ENCODE measurements at places on chromosomes 2 and 18. TPM values are rescaled to one million over a fixed set of nuclear protein-coding genes. Genes with fewer than 3 reads are reported as not detected.

The SPATA3 gene
- not detected for polyA plus RNA-seq

The MC4R gene
- polyA plus RNA-seq = 0.45 TPM

The RAB27B gene
- polyA plus RNA-seq = 0.30 TPM

The ITSN2 gene
- polyA plus RNA-seq = 20.2 TPM

The CDH19 gene
- polyA plus RNA-seq = 0.92 TPM

The TYW5 gene
- 8.1 TPM for polyA plus RNA-seq

The VWC2L gene
- polyA plus RNA-seq = not detected

DNA sequence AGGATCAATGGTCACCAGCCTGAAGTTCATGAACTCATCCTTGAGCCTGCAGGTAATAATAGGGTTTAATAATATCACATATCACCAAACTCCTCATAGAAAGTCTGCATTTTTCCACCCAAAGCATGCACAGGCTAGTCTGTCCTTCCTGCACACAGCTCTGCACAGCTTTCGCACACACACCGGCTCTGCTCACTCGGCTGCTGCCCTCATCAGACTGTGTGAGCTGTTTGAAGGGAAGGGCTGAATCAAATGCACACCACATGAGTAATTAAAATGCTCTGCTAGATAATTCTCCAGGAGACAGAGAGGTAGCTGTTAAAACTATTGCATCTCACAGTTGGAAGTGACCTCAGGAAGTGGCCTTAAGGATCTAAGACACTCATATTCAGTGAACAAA is 108.4 kb upstream of the YPEL5 start:
- DNase-seq = no peak

DNA sequence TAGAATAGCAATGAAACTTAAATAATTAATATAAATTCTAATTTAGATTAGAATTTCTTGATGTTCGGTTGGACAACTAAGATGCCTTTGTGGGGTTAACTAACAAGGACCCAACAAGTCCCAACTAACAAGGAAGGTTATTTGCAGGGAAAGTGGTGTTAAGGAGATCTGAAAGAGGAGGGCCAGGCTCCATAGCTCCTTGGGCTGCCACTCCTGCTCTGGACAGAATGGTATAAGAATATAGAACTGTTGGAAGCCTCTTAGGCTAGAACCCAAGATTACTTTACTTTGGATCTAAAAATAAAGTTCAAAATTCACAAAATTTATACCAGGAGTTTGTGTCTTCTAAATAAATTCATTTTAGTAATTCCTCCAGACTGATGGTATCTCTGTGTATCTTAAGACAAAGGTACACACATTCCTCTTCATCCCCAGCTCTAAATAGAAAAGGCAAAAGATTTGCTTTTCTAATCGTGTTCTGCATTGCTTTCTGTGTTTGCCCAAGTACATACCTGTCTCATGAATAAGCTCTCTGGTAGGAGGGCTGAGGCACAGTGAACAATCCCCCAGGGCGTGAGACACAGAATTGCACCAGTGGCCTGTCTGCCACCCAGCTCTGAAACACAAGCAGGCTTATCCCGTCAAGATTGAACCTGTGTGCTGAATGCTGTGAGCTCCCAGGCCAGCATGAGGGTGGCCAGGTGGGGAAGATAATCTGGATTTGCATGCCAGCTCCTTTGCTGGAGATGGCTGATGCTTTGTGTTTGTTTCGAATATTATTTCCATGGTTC is 176.0 kb downstream of the ACKR3 start:
- no peak for DNase-seq

DNA sequence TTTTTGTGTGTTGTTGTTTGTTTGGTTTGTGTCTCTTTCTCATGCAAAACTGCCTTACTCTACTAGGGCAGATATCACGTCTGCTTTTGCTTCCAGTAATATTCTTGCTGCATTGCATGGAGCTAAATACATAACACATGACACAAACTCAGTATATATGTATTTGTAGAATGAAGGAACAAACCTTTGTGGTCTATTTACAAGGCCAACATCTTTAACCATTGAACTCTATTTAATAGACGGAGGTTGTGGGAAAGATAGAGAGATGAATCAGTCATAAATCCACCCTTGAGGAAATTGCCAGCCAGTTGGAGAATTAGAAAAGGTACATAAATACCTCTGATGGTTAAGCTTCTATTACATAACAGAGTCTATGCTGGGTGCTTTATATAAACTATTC is 26.0 kb upstream of the IL1RL1 start:
- DNase-seq = no peak

DNA sequence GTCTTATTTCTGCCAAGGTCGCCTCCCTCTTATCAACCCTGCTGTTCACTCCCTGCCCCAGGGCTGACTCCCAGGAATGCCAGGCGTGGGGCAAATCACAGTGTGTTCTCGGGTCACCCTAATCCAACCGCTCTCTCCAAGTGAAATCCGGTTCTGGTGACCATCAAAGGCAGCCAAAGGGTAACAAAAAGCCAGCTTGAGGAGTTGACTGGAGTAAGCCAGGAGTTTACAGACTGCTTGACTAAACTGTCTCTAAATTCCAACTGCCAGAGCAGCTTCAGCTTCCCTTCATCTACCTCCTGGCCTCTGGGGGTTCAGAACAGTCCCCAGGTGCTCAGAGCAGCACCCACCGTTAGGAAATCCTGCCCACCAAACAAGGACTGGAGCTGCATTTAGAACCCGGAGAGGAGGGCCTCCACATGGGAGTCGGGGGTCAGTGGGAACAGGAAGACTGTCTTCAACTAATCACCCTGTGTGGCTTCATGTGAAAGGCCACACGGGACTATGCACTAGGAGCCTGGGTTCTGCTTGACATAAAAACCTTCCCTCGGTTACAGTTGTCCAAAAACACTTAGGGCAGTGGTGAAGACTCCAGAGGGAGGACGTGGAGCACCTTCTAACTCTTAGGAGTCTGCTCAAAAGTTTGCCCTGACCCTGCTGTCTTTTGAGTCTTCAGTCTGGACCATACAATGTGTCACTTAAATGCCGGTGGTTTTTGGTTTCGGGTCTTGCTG is 24.2 kb upstream of the MCFD2 start:
- no peak for DNase-seq

GRCh38 chr18:49050452-49050851 is 99.7 kb upstream of the SMAD7 start:
- no peak for DNase-seq

GRCh38 chr2:18795906-18796305 is 206.5 kb upstream of the NT5C1B start:
- DNase-seq = no peak

DNA sequence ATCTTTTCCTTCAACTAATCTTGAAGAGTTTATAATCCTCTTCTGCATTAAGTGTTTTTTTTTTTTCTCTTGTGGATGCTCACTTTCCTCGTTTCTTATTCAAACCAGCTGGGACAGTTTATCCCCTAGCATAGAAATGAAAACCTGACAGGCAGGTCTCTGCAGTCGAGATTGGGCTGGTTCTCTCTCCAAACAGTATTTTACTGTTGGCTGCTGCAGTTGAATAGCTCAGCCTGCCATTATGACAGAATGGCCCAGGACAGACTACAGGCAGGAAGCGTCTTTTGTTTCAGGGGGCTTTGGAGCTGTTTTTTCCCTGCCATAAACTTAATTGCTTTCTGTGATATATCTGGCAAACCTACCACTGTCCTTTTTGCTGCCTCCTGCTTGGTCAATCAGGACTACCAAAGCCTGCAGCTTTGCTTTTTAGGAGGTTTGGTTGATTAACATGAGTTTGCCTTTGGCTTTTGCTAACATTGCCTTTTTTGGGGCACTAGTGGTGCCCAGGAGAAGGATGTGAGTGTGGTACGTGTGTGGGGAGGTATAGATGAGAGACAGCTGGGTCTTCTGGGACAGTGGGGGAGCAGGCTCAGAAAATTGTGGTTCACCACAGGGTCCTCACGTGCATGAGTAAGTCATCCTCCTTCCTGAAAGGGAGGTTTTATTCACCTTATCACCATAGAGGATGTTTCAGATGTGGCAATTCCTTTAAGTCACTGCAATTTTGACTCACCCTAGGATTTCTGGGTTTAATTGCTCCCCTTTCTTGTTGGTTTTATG is 128.7 kb downstream of the LYPD6B start:
- no peak for DNase-seq

DNA sequence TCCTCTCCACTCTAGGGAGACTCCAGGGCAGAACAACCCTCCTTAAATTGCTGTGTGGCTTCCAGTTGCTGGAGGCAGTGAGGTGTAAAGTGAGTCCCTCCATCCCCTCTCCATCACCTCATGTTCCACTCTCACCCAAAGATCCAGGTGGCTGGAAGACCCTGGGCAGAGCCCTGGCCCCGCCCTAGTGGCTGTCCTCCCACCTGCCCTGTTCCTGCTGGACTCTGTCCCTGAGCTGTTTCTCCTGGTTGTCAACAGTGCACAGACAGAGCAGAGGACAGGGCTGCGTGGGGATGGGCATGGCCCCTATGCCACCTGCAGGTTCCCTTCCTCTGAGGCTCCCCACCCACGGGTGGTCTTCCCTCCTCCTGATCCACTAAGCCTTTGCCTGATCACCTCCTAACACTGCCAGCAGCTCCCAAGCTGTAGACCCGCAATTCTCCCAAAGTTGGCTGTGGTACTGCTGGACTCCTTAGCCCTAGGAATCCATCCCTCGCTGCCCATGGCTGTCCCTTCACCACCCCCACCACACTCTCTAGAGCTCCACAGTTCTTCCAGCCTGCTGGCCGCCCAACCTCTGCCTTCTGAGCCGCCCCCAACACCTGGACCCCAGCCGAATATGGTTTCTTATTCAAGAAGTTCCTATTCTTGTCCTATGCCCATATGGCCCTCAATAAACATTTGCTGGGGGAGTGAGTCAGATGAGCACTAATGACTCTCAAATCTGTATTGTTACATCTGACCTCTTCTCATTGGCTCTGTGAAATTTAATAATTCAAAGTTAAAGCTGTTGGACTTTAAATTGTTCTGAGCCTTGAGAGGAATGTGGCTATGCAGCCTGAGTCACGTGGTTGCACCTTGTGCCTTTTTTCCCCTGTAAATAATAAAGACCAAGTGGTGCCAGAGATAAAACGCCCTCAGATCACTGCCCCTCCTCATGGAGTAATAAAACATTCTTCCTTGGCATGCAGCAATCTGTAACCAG is 260.0 kb upstream of the HS6ST1 start:
- no peak for DNase-seq

DNA sequence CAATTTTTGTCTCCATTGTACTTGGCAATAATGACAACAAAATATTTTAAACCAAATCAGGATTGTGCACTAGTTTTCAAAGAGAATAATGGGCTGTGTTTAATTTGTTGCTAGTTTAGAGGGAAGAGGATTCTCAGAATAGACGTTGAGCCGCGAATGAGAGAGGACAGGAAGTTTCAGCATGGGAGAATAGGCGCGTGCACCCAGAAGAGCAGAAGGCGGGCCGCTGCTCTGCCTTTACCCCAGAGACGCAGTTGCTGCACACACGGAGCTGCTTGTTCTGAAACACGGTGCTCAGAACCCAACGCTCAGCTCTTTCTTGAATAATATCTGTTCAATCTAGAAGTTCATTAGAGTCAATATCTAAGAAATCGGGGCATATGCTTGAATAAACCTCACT is 223.4 kb downstream of the MYT1L start:
- DNase-seq = no peak

- no peak for DNase-seq
These were observed 20.1 kb downstream of the DYSF start for GRCh38 chr2:71473346-71474031.

GRCh38 chr2:160652236-160652635 is 158.6 kb upstream of the RBMS1 start:
- no peak for DNase-seq

DNA sequence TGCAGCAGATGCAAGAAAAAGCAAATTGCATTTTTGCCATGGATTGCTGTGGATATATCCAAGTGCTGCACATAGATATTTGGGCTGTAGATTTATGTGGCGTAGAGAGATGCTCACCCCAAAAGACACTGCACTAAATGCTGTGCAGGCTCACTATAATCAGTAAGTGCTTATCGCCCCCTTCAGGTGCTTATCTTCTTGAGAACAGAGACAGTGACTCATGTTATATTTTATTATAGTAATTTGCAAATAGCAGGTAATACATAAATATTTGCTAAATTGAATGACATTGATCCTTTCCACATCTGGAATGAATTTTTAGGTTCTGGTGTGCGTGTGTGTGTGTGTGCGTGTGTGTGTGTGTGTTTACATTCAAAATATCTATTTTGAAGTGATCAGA is 36.8 kb upstream of the PLEKHM3 start:
- DNase-seq = no peak

DNA sequence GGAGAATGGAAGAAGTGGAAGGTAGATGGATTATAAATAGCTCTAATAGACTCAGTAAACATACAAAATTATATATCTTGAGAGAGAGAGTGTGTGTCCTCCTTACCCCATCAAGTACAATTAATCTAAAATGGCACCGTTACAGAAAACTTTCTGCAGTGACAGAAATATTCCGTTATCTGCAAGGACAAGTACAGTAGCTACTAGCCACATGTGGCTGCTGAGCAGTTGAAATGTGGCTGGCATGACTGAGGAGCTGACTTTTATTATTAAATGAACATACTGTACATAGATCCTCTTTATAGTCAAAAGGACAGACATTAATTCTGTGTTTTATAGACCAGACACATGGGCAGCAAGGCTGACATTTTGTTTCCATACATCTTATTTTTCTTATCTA is 7.0 kb downstream of the CCDC93 start:
- no peak for DNase-seq

GRCh38 chr2:124879640-124880039 is 854.6 kb downstream of the CNTNAP5 start:
- DNase-seq = no peak

GRCh38 chr2:164778723-164779122 is 62.9 kb downstream of the COBLL1 start:
- no peak for DNase-seq

- DNase-seq = no peak
These were observed 332.0 kb downstream of the SLC4A3 start for GRCh38 chr2:219959471-219959870.

GRCh38 chr2:209147981-209148380 is 275.9 kb upstream of the MAP2 start:
- DNase-seq = no peak

DNA sequence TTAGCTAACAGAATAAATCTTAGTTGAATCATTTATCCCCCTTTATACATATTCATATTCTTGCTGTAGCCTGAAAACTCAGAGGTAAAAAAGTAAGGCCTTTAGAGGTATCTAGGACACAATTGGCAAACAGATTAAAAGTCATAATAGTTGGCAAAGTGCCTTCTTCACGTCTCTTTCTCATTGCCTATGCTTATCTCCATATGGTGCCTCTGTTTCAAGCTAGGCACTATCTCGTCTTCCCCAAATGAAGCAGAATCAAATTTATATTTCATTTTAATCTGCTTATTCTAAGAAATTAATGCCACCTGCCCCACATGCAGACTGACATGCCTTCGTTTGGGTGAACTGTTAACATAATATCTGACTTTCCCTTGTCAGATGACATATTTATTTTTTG is 245.4 kb downstream of the CDH2 start:
- no peak for DNase-seq

Data from hindlimb muscle (tissue), 1 donor.